NCI-H187 treated with DMSO at 0.1 percent for 48 hours (cell line): ENCODE measurements at places on chromosomes 12 and 14.
A peak's percentile ranks its signal among the peaks of the same experiment; 100 is the strongest.

GRCh38 chr14:102218688-102219087 lies 79.0 kb downstream of the WDR20 start:
- DNase-seq = no peak

DNA sequence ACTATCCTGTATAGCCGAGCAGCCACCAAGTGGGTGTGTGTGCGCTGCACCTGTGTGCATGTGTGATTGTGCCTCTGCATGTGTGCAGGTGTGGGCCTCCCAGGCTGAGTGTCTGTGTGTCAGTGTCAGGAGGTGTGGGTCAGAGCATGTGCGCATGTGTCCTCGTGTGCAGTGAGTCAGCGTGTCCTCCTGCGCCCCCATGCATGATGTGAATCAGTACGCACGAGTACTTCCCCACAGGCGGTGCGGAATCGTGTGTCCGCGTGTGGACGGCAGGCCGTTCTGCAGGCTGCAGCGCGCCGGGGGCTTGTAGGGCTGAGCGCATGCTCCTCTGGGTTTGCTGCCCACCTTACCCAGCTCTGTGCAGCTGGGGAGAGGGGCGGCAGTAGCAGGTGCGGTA lies 34.2 kb downstream of the DTX1 start:
- no peak for DNase-seq

DNA sequence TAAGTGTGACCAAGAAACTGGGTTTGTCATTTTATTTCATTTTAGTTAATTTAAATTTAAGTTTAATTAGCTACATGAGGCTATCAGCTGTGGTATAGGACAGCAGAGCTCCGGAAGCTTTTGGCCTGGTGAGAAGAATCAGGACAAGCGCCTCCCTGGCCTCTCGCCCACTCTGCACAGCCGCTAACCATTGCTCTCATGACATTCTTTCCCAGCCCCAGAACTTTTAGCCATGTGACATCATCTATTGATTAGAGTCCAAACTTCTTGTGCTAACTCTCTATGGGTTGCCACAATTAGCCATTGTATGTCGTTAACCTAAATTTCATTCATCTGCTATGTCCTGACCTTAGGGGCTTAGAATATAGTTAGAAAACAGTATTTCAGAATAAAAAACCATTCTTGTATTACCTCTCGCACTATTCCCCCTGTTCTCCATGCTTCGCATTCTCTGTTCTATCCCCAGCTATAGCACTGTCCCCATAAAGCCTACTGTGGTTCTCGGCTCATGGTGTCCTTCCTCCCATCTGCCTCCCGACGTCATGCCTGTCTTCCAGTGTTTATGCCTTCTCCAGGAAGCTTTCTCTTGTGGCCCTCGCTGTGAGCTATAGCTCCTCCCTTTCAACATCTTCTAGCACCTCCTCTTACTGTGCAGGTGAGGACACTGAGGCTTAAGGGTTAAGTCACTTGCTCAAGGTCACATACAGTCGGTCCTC lies 23.5 kb downstream of the SSH1 start:
- DNase-seq = no peak

- no peak for DNase-seq
These were observed 61.9 kb downstream of the CCDC92 start for GRCh38 chr12:123910761-123911193.

GRCh38 chr12:55067701-55068100 lies 47.9 kb downstream of the NEUROD4 start:
- no peak for DNase-seq

- no peak for DNase-seq
These were observed 63.0 kb upstream of the DLK1 start for GRCh38 chr14:100663761-100664052.

- no peak for DNase-seq
These were observed 48.8 kb downstream of the A2M start for GRCh38 chr12:9066755-9067423.

DNA sequence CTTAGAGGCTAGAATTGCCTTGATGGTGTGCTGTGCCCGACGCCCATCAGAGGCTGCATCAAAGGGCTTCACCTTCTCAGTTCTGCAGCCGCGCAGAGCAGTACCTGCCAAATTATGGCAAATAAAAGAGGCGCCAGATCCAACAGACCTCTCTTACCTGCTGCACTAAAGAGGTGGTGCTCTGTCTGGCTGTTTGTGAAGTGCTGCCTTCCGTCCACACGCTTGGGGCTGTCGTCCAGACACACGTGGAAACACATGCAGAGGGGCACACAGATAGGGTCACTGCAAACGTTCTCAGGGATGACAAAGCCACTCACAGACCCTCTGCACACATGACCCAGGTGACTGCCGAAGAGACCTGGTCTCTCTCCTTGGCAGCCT lies 617.5 kb downstream of the VRK1 start:
- no peak for DNase-seq

DNA sequence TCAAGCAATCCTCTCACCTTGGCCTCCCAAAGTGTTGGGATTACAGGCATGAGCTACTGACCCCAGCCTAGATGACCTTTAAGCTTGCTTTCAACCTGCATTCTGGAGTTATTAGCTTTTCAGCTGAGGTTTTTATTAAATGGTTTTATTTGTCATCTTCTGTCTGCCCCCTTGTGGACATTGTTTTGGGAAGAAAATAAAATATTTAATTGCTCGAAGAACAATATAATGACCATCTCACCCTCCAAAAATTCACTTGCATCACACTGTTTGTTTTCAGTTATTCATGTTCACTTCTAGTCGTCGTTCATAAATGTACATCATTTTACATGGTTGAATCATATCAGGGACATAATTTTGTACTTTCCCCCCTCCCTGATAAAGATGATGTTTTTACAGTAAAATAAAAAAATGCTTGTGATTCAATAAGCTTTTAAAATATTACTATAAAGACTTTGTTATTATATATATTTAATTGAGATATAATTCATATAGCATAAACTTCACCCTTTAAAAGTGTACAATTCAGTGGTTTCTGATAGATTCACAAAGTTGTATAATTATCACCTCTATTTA lies 10.1 kb upstream of the SPATS2 start:
- DNase-seq = no peak

- DNase-seq = no peak
These were observed 122.7 kb downstream of the KICS2 start for GRCh38 chr12:64099397-64099796.

DNA sequence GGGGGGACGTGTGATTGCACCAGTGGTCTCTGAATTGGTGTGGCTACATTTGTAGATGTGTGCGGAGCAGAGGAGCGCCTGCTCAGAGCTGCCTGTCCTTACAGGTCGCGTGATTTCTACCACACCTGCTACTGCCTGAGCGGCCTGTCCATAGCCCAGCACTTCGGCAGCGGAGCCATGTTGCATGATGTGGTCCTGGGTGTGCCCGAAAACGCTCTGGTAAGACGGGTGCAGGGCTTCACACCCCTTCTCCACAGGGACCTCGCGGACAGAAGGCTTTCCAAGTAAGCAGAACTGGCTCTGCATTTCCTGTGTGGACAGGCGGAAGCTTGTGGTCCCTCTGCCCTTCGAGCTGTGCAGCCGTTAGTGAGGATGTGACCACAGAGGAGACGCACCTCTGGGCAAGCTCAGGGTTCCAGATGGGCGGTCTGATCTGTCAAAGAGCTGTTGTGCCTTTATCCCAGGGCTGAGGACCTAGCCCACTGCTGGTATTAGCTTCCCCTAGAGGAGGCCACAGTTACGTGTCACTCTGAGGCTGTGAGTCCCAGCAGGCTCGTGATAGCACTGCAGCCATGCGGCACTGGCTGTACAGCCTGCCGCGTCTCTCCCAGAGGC lies 47.7 kb downstream of the MAX start:
- no peak for DNase-seq

- DNase-seq = no peak
These were observed 10.3 kb downstream of the MED21 start for GRCh38 chr12:27032679-27033078.

DNA sequence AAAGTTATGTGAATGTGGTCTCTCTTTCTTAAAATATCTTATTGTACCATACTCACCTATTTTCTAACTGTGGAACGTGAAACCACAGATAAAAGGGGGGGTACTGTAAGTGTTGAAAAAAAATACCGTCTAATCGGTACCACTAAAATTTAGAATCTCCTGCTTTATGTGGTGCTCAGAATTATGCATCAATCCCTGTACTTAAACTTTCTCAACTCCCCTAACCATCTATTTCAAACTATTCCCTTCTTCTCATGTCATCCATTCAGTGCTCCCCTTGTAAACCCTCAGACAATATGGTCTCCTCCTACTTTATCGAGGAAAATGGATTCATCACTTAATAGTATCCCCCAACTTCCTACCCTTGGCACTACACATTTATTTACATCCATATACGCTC lies 23.7 kb downstream of the DEPDC4 start:
- no peak for DNase-seq

DNA sequence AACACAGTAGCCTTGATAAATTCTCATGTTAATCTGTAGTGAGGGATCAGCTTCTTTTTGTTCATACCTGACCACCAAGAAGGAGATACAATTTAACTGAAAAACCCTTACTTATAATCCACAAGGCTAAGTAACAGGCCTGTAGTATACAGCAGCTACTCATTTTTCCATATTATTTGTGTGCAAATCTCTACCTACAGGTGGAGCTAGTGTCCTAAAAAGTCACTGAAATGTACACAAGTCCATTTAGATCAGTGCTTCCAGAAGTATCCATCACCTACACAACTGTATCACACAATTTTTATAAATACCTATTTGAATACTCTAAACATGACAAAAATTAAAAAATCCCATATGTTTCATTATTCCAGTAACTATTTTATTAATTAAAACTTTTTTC lies 173.2 kb downstream of the SLC35F4 start:
- no peak for DNase-seq

GRCh38 chr12:58367041-58367440 lies 425.7 kb downstream of the ATP23 start:
- no peak for DNase-seq

GRCh38 chr12:116314477-116314876 lies 37.0 kb upstream of the MED13L start:
- DNase-seq = no peak

DNA sequence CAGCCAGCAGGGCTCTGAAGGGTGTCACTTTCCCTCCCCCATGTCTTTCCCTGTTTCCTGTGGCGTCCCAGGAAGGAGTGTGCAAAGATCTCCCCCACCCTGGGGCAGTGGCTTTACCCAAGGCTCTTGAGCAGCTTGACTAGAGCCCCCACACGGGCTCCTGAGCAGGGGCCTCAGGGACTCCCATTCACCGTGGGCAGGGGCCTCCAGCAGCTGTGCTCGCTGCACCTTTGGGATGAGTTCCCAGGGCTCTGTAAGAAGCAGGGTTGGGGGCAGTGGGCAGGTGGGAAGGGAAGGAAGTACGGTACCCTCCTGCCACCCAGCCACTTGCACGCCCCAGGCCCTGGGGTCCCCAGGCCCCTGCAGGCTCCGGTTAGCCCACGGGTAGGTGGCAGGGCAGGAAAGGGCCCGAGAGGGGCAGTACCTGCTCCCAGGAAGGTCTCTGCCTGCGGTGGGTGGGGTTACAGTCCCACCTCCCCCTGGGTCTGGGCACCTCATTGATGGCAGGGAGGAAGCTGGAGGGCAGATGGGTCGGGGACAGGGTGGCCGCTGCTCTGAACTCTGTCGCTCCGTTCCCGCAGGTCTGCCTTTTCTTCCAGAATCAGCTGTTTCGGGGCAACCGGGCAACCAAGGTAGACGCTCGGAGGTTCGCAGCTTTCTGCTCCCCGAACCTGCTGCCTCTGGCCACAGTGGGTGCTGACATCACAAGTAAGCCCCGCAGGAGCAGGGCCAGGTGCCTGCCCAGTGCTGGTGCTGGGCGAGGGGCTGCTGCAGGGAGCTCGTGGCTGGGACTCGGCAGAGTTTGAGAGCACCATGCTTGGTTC lies 13.0 kb downstream of the ASPG start:
- DNase-seq = no peak

- DNase-seq = no peak
These were observed 581 bp downstream of the PAPOLA start for GRCh38 chr14:96502621-96503305.

GRCh38 chr12:24270965-24271364 lies 321.5 kb upstream of the SOX5 start:
- DNase-seq = no peak

GRCh38 chr12:21775133-21775820 lies 771 bp upstream of the KCNJ8 start:
- no peak for DNase-seq

- peak; percentile 73 for DNase-seq
These were observed 124.6 kb upstream of the HIF1A start for GRCh38 chr14:61570549-61571290.

GRCh38 chr12:93857991-93858447 lies 180.8 kb downstream of the CRADD start:
- DNase-seq = peak; percentile 20

GRCh38 chr14:61280092-61280525 lies 1.0 kb downstream of the TMEM30B start:
- DNase-seq = no peak

GRCh38 chr14:31659278-31659677 lies 98.1 kb downstream of the NUBPL start:
- no peak for DNase-seq

- no peak for DNase-seq
These were observed 164.3 kb downstream of the KTN1 start for GRCh38 chr14:55744321-55744720.

DNA sequence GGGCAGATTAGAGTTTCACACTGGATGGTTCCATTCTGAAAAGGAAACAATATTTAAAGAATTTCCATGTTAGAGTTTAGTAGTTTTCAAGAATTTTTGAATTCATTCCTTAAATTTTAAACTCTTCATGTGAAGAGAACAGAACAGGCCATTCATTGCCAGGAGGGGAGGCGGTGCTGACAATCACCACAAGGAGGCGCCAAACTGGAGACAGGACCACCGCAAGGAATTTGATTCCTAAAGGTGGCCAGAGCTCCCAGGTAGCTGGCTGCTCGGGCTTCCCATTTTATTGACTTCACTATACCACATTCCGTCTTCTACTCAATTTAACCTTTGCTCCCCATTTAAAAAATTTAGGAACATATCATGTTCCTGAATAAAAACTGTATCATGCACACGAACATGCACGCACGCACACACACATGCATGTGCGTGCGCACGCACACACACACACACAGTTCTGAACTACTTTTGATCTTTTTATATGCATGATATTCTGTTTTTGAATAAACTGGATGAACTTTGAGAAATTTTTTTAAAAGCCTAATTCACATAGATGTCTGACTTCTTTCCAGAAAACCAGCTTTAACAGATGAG lies 101.2 kb downstream of the NELL2 start:
- no peak for DNase-seq

GRCh38 chr12:125220404-125221273 lies 155.4 kb downstream of the AACS start:
- no peak for DNase-seq

GRCh38 chr14:70856851-70857495 lies 47.7 kb upstream of the MAP3K9 start:
- DNase-seq = no peak
